Activated T-helper 17 cell treated with anti-CD3 and anti-CD28 coated beads, Interleukin-2, amount 50 U/mL, for 72 hours (primary cell): ENCODE measurements at places on chromosomes 6 and 20.

DNA sequence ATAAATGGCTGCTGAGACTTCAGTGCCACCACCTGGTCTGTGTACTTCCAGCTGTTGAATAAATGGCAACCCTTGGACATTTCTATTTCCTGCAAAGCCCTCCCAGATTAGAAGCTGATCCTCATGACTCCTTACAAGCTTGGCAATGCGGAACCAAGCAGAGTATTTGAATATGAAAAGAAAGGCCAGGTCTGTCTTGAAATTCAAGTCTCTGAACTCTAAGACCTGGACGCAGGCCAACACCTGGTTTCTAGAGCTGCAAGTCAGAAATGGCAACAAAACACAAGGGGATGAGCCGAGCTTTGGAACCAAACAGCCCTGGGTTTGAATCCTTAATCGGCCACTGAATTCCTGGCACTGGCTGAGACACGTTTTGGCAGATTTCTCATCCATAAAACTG is 353.4 kb downstream of the PTPRT start:
- ATAC-seq: no peak

GRCh38 chr6:16358531-16359138 is 120.2 kb downstream of the GMPR start:
- ATAC-seq: no peak

GRCh38 chr6:110449541-110449895 is 26.9 kb downstream of the SLC22A16 start:
- no peak for ATAC-seq

- ATAC-seq: no peak
Observed at GRCh38 chr6:89679215-89680120, 40.9 kb upstream of the LYRM2 start.

GRCh38 chr6:3457710-3458602 is 1.1 kb upstream of the SLC22A23 start:
- peak; percentile 11 for ATAC-seq

DNA sequence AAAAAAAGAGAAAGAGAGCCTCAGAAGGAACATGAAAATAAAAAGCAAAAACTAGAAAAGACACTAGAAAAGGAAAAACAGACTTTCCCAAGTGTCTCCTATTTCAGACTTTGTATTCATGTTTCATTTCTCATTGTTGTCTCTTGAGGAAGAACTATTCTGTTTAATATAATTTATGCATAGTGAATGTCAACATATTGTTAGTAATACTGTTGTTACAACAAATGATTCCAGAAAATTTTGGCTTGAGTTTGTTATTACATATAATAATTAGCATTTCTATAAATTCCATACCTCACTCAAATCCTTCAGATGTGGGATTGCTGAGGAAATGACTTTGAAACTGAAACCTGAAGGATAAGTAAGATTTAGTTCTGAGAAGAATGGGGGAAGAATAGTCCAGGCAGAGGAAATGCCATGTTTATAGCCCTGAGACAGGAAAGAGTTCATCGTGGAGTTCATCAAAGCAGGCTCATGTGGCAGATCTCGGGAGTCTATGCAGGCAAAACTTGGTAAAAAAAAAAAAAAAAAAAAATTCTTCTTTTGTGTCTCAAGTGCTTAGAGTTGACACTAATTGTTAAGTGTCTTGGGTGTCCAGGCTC is 53.1 kb upstream of the EIF2S2 start:
- ATAC-seq: no peak

DNA sequence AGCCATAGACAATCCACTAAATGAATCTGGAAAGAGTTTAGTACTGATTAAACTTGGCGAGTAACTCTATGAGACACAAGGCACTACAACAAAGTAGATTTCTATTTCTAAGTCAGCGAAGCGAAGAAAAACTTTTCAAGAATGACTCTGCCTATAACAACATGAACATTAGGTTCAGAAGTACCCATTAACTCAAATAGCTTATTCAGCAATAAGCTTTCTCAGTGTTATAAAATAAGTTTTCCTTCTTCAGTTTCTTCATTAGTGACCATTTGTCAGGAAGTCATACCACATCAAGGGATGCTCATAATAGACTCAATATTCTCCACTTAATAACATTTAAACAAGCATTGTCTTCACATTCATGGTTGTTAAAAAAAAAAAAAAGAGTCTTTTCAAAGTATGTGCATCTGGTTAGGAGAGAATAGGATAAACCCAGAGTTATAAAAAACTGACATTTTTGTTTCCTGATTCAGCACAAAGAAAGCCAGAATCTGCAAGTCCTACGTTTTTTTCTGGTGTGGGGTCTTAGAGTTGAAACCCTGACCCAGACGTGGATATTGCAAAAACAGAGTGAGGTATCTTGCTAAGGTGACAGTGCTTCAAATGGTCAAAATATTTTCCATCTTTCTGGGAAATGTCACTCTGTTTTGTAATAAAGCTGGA is 148.2 kb upstream of the PREP start:
- no peak for ATAC-seq

DNA sequence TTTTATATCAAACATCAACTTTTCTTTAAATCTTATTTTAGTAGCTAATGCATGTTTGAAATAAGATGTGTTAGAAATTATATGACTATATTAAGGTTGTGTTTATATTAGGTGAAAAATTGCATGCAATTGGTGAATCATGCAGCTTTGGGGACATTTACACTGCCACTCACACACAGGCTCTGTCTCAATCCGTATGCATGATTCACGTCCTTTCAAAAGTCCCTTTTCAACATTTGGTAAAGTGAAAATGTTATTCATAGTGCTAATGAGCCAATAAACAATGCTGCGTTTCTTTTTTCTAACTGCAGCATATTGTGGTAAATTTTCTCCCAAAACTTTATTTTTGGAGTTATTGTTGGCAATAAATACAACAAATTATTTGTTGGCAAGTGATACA is 198.0 kb downstream of the FUT9 start:
- no peak for ATAC-seq

- ATAC-seq: no peak
Observed at GRCh38 chr20:4087923-4088322, 72.6 kb upstream of the RNF24 start.
